ENCODE measurements at places on chromosomes 3 and 15.
A peak's percentile ranks its signal among the peaks of the same experiment; 100 is the strongest.

GRCh38 chr15:101329867-101330380, 34.9 kb upstream of the SNRPA1 start:
- no peak for DNase-seq

DNA sequence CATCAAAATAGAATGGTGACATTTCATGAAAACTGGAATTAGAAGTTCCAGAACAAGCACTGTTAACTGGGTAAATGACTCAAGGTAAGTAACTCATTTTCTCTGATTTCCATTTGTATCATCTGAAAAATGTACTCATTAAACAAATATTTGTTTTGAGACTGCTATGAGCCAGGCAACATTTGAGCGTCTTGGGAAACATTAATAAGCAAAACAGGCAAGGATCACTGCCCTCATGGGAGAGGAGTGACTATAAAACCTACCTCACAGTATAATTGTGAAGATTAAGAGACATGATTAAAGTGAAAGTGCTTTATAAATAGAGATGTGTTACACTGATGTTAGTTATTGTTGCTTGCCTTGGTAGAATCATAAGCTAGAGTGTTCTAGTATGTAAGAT, 711.8 kb upstream of the UBE2E2 start:
- DNase-seq = no peak

DNA sequence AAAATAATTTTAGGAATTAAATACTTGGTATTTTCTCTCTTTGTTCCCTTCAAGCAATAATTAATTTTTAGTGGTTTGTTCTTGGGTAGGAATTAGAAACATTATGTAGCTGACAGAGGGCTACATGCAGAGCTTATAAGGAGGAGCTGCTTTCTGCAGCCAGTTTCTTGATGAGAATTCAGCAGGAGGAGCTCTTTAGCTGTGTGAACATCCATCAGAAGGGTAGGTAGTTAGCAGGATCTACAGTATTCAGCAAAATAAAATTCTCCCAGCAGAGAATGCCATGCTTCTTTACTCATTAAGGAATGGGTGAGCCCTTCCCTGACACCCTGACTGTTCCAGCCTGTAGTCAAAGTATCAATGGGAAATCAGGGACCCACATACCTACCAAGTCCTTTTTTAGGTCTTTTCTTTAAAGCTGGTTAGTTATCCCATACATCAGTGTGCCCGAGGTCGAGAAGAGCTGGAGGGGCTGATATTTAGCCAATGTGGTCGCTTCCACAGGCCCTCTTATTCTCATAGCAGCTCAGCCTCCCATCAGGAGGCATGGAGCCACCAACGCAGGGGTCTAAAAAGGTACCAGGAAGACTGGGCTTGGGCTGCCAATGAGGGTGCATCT, 54.0 kb downstream of the KCNAB1 start:
- DNase-seq = no peak

DNA sequence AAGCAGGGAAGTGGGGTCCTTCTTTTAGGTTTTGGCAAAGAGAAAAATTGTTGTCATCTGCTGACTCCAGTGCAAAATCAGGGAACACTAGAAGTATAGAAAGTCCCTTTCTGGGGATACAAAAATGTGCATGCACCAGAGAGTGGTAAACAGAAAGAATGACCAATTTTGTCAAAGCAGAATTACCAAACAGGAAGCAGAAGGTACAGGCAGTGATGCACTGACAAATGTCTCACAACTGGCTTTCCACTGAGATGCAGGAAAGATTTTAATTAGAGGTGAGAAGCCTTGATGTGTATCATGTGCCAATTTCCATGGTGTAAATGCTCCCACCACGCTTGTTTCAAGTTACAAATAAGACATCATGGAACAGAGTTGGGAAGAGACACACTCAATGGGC, 66.0 kb downstream of the TRIM69 start:
- DNase-seq = peak; percentile 37

DNA sequence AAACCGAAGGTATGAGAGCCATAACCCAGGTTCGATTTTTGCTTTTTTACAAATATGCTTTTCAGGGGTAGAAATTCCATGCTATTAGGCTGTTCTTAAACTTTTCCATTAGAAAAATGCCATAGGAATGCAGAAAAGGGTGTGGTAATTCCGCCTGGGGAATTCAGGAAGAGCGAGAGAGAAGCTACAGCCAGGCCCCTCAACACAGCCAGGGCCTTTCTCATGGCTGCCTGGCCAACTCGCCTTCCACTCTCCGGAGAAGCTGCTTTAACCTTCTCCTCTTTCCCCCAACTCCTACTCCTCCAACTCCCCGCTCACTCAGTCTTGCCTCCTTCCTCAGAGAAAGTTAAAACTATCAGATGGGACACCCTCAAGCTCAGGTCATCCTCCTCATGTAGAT, 9.1 kb upstream of the TICRR start:
- no peak for DNase-seq

DNA sequence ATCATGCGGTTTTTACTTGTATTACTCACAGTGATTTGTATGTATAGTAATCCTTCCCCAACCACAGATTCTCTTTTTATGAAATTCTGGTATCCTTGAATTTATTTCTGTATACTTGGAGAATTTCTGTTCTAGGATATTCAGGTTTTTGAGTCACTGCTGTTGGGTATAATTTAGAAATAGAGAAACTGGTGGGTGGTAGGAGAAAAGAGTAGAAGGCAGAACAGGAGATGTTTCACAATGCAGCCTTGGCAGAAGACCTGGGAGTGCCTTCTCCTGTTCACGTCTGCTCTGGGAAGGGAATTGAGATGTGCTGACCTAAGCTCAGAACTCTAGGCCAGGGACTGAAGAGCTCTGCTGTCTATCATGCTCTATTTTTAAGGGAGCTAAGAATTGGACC, 193.6 kb downstream of the EPHB1 start:
- DNase-seq = no peak

GRCh38 chr3:12221663-12222062, 63.0 kb upstream of the TIMP4 start:
- no peak for DNase-seq

GRCh38 chr3:76664816-76665215, 375.1 kb upstream of the ROBO2 start:
- no peak for DNase-seq

DNA sequence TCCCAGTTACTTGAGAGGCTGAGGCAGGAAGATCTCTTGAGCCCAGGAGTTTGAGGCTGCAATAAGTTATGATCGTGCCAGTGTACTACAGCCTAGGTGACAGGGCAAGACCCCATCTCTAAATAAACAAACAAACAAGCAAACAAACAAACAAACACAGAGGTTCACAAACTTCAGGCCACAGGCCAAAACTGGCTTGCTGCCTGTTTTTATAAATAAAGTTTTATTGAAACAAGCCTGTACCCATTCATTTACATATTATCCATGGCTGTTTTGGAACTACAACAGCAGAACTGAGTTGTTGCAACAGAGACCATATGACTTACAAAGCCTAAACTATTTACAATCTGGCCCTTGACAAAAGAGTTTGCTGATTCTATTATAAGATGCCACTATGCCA, 6.5 kb downstream of the DYNC1LI1 start:
- DNase-seq = no peak

- peak; percentile 82 for DNase-seq
Observed at GRCh38 chr15:99371180-99372103, 120.2 kb downstream of the LRRC28 start.

DNA sequence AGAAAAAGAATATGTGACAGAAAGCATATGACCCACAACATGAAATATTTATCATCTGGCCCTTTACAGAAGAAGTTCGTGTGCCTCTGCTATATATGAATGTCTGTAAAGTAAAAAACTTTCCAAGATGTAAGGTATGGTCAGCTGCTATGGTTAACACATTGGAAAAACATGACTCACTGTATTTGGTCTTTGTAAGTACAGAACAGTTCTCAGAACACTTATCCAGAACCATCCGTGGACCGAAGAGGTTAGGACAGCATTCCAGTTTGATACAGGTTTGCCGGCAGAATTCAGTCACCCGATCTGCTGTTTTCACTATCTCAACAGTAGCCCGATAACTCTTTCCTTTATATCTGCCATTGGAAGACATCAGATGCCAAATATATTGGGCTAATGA, 13.5 kb upstream of the STIMATE start:
- no peak for DNase-seq

DNA sequence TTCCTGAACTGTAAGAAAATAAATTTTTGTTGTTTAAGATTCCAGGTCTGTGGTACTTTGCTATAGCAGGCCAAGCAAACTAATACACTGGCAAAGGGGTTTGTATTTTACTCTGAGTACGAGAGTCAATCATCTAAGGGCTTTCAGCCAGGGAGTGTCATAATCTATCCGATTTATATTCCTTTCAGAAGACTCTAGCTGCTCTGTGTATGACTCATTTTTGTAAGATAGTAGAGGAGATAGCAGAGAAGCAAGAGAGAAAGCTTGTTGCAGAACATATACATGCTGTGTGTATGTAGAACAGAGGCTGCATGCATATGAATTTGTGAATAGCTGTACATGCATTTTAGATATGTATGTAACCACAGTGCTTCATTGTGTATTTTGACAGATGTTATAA, 577.9 kb upstream of the EPHA6 start:
- DNase-seq = no peak

- DNase-seq = peak; percentile 73
Observed at GRCh38 chr15:89179966-89180875, 41.2 kb downstream of the RLBP1 start.

DNA sequence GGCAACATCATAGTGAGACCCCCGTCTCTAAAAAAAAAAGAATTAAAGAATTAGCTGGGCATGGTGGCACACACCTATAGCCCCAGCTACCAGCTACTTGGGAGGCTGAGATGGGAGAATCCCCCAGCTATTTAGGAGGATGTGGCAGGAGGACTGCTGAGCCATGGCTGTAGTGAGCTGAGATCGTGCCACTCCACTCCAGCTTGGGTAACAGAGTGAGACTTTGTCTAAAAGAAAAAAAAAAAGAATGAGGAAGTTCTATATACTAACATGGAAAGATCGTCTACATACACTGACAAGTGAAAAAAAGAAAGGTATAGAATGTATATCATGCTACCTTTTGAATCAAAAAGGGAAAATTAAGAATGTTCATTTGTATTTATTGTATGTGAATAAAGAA, 83.9 kb upstream of the CDAN1 start:
- no peak for DNase-seq

DNA sequence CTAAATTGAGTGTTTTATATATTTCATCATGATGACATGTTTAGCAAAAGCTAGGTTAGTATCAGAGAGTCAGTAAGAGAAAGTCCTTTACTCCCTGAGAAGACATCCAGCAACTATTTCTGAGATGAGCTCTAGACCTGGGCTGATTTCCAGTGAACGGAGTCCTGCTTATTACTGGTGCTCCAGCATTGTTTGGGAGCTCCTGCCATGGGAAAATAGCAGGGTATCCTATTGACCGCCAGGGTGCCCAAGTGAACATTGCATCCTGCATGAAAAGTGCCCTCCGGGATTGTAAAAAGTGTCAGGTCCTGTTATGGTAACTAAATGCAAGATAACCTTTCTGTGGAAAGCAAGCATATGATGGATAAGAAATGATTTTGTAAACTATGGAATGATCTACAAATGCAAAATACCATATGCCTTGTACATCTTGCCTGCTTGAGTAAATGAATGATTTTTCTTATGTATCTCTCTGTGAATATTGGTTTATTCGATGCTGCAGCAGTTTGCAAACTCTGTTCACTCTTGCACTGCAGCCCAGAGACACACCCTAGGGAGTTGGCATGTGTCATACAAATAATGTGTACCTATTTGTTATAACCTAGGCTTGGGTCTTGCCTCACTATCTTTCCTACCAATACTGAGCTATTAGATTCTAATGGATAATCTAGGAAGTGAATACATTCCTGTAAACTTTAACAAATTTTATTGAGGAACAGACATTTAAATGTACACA, 96.7 kb downstream of the IL5RA start:
- no peak for DNase-seq

- DNase-seq = no peak
Observed at GRCh38 chr3:57011022-57011421, 49.4 kb upstream of the SPATA12 start.

DNA sequence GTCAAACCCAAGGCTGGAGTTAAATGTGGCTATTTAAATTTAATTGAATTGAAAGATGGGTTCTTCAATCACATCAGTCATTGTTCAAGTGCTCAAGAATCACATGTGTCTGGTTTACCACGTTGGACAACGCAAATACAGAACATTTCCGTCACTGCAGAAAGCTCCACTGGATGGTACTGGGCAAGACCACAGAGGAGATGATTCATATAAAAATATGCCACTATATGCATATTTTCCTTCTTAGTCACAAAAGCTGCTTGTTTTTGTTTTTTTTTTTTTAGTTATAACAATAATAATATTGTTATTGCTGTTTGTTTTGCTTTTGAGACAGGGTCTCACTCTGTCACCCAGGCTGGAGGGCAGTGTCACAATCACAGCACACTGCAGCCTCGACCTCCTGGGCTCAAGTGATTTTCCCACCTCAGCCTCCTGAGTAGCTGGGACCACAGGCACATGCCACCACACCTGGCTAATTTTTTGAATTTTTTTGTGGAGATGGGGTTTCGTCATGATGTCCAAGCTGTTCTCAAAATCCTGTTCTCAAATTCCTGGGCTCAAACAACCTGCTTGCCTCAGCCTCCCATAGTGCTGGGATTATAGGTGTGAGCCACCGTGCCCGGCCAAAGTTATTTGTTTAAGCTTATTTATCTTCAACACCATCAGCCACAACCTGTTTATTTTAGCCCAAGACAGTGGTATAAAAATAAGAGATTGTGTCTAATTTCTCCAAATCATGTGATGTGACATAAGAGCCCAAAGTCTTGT, 19.4 kb downstream of the RTP3 start:
- DNase-seq = peak; percentile 60

Data from activated CD4-positive, alpha-beta T cell treated with anti-CD3 and anti-CD28 coated beads, Interleukin-10, Interleukin-2, amounts not matched to agents 100 ng/mL and 50 ng/mL, durations not matched to agents 16 hours and 8 hours (primary cell).